ENCODE measurements at places on chromosomes 2 and 18. TPM values are rescaled to one million over a fixed set of nuclear protein-coding genes. Genes with fewer than 3 reads are reported as not detected.

TUBA3D gene
- not detected for total RNA-seq

SCG2 gene
- total RNA-seq: 4.2 TPM

HOXD13 gene
- 1.5 TPM for total RNA-seq

ZNF519 gene
- total RNA-seq: 7.3 TPM
